SK-N-MC (cell line): ENCODE measurements at places on chromosomes 3 and 15.

- DNase-seq: no peak
Observed at GRCh38 chr15:36484038-36484778, 95.2 kb upstream of the CDIN1 start.

- no peak for DNase-seq
Observed at GRCh38 chr3:107452436-107452835, 70.3 kb upstream of the BBX start.

- no peak for DNase-seq
Observed at GRCh38 chr15:34693053-34693744, 61.6 kb downstream of the GJD2 start.

DNA sequence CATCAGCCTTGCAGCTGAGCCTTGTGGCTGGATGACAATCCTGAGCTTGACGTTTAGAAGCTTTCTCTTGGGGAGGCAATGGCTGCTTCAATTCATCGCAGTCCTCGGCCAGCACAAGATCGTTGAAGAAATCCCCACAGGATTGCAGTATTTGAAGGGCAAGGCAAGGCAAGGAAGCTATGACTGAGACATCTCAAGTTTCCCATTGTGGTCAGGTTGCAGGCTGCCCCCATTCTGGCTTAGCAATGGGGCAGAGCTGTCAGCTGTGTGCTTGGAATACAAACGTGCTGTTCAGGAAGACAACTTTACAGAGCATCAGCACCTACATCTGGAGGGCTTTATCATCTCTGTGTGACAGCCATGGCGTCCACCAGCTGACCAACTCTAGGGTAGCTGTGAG is 275.9 kb upstream of the TBL1XR1 start:
- no peak for DNase-seq
